HCEC 1CT (cell line): ENCODE measurements at places on chromosomes 2 and 18.

DNA sequence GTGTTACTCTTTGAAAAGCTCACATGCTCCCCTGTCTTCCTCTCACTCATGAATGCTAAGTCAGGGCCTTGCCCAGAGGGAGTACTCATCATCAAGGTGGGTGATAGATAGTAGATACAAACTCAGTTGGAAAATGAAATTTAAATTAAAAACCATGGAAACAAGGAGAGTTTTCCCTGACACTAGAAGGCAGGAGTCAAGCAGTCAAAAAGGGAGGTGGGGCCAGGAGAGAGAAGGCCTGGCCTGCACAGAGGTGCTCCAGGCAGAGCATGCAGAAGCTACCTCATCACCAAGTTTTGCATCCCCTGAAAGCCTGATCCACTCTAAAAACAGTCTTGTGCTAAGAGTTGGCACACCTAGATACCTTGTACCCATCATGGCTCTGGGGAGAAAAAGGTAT, 143.7 kb downstream of the MYO5B start:
- peak; percentile 9 for DNase-seq

DNA sequence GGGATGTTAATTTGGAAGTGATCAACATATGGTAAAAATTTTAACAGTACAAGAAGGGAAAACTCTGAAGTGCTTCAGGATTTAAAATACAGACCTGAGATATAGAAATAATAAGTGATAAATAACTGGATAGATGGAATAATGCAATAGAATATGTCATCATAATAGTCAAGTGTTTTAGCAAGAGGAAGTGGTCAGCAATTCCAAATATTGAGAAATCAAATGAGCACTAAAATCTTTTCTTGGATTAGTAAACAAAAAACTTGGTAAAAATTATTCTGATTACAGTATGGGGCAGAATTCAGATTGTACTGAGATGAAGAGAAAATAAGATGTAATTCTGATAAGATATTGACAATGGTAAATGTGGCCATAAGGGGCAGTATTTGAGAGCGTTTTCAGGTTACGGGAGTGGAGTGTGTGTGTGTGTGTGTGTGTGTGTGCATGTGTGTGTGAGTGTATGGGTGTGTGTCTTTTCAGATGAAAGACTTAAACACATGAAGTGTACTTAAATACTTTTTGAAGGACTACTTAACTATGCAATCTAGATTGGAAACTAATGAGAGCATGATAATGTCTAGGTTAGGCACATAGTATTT, 217.9 kb upstream of the ITGA4 start:
- DNase-seq, result no peak

- no peak for DNase-seq
Measured at GRCh38 chr2:15912203-15912602, 28.1 kb upstream of the MYCN start.

DNA sequence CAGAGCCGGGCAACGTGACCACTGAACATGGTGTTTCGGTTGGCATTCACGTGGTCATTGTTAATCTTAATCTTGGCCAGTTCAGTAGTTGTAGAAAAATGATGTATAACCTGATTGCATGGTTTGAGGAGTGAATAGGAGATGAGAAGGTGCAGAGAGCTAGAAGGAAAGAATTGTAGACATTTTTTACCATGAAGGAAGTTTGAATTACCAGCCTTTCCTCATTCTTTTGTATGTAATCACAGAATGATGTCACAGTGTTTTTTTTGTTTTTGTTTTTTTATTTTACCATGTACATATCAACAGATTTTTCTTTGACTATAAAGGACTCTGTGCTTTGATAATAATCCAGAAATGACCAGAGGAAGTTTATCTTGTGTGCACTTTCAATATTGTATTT, 126.3 kb downstream of the LTBP1 start:
- DNase-seq, result peak; percentile 27

DNA sequence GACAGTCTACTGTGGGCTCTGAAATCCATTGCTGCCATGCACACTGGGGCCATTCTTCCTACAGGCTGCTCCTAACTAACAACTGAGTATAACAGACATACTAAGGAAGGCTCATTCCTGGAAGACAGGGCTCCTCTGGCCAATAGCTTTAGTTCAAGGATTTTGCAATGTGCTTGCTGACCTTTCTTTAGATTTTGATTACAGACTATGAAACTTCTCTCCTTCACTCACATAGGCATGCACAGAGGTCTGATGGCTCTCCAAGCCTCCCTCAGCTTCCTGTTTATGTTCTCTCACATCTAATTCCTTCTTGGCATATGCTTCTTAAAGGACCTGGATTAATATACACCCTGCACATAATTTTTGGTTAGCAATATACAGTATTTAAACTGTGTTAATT, 34.4 kb upstream of the ROCK1 start:
- peak; percentile 12 for DNase-seq

GRCh38 chr2:1588978-1589621, 155.2 kb downstream of the PXDN start:
- peak; percentile 45 for DNase-seq

DNA sequence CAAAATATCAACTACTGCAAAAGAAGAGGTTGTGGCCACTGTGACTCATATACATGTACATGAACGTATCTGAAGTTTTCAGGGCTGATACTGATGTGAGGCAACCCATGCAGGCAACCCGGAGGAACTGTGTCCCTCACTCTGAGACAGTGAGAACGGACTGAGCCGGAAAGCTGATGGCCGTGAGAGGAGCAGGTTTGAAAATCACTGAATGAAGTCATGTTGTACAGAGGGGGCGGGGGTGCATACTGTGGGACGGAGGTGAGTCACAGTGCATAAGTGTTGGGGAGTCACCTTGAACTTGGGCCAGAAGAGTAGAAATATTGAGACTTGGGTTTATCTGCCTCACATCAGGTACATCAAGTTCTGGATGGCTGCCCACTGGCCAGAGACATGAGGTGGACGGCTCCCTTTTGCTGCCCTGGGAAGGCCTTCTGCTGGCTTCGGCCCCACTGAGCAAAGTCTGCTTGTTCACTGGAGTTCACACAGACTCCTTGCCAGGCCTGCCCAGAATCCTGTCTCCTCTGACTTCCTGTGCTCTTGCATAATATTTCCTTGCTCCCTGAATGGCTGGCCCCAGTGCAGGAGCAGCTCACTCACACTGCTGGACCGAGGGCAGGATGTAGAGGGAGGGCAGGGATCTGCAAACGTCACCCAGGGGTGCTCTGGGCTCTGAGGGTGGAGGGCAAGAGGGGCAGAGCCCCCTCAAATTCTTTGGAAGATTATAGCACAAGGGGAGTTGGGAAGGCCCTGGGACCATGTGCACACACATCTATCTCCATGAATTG, 18.1 kb downstream of the EPAS1 start:
- peak; percentile 98 for DNase-seq

DNA sequence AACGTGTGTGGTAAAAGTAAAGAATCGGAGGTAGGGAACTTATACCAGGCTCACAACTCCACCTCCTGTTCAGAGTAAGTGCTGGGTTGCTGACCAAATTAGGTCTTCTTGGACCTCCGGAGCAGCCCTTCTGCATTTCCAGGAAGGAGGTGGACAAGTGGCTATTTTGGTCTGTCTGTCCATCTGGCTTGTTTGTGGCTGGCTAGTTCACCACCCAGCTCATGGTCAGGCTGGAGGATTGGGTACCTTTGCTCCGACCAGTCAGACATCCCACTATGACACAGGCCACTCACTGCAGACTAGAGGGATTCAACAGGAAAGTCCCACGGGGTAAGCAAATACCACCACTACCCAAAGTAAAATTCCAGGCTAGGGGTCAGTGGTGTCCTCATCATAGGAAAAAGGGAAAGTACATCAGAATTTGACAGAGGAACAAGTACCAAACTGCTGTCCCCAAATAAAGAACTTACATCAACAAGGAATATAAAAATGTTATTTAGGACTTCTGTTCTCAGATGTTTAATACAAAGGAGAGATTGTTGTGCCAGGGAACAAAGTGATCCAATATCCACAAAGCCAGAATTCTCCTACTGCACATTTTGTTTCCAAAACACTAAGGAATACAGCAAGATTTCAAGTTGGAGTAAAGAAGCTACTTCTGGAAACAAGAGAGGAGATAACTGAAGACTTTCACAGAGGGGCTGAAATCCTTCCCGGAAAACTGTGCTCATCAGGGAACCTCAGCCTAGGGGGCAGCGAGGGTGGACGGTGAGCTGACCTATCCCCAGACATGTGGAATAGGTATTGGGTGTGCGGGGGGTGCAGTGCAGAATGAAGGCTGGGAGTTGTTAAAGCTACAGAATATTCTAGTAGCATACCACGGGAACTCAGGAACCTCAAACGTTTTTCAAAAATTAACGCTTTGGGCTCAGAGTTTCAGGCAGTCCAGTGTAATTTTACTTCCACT, 56.9 kb downstream of the BCL2 start:
- DNase-seq, result peak; percentile 6

GRCh38 chr18:11857177-11857887, 6.1 kb downstream of the CHMP1B start:
- peak; percentile 100 for DNase-seq

DNA sequence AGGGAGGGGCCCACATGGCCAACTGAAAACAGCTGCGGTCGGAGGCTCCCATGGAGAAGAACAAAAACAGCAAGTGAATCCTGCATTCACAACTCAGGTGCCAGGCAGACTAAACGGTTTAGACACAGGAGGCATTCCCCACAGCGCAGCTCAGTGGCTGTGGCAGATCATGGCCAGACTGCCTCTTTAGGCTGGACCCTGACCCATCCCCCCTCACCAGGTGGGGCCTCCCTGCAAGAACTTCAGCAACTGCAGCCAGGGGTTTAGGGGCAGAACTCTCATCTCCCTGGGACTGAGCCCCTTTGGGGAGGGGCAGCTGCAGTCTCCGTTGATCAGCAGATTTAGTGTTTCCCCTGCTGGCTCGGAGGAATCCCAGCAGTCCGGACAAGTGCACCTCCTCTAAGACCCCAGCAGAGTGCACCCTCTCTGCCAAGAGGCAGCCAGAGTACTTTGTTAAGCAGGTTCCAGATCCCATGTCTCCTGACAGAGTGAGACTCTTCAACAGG, 346.7 kb downstream of the SS18 start:
- no peak for DNase-seq

- DNase-seq, result no peak
Measured at GRCh38 chr18:27244259-27244658, 59.2 kb upstream of the CHST9 start.

DNA sequence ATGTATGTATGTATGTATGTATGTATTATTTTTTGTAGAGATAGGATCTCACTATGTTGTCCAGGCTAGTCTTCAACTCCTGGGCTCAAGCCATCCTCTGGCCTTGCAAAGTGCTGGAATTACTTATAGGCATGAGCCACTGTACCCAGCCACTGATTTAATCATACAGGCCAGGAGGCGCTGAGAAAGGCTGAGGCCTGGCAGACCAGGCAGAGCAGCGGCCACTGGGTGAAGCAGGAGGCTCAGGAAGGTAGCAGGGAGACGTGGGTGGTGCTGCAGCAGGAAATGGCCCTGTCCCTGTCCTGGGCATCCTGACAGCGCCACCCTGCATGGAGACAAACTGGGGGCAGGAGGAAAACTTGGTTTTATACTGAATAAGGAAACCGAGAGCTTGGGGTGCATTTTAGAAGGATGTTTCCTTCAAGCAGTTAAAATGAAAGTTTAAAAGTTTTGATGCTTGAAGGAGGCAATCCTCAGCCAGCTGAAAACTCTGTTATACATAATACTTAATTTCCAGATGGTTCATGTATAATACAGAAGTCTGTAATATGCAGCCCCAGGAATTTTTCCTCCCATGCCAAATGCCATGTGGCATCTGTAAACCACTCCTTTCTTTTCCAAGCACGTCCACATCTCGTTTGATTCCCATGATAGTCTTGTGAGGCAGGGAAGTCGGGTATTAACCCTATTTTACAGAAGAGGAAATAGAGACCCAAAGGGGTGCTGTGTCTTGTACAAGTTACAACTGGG, 182.4 kb downstream of the CELF4 start:
- no peak for DNase-seq

- DNase-seq, result no peak
Measured at GRCh38 chr2:219058541-219059374, 2.0 kb downstream of the IHH start.

GRCh38 chr2:54629914-54630857, 93.3 kb upstream of the EML6 start:
- no peak for DNase-seq

- no peak for DNase-seq
Measured at GRCh38 chr2:239869272-239870155, 155.6 kb downstream of the NDUFA10 start.

DNA sequence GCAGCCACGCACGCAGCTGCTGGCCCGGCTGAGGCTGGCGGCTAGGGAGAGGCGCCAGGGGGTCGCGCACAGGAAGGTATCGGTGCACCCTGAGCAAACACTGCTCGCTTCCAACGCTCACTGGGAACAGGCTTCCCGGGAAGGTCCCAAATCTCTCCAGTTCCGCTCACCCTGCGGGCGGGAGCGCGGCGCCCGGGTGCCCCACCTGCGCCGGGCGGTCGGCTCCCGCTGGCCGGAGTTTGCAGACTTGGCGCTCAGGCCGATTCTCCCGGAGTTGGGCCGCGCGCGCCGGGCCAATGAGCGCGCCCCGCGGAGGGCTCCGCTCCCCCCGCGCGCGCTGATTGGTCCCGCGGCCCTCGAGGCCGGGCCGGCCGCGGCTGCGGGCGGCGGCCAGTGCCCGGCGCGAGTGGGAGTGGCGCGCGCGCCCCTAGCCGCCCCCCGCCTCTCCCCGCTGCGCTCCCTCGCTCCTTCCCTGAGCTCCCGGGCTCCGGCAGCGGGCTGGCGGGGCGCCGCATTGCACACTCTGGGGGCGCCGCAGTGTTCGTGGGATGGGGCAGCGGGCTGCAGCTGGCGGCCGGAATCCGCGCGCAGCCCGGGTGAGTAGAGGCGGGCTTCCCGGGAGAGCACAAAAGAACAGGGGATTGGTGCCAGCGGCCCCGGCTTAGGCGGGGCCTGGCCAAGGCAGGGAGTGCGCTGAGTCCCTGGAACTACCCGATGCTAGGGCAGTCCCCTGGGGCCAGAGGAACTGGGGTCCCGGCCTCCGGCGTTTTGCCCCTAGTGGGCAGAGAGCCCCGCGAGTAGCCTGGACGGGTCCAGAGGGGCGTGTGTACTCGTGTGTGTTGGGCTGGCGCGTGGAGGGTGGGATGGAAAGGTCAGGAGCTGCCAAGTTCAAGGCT, at the start of gene LYPD6:
TSS of gene LYPD6 (plus strand) at position 461 of the 896 bp plus-strand sequence. CDS start 107,122 bp downstream, outside the sequence.
- peak; percentile 84 for DNase-seq

GRCh38 chr2:2662847-2663356, 331.8 kb upstream of the MYT1L start:
- DNase-seq, result no peak

DNA sequence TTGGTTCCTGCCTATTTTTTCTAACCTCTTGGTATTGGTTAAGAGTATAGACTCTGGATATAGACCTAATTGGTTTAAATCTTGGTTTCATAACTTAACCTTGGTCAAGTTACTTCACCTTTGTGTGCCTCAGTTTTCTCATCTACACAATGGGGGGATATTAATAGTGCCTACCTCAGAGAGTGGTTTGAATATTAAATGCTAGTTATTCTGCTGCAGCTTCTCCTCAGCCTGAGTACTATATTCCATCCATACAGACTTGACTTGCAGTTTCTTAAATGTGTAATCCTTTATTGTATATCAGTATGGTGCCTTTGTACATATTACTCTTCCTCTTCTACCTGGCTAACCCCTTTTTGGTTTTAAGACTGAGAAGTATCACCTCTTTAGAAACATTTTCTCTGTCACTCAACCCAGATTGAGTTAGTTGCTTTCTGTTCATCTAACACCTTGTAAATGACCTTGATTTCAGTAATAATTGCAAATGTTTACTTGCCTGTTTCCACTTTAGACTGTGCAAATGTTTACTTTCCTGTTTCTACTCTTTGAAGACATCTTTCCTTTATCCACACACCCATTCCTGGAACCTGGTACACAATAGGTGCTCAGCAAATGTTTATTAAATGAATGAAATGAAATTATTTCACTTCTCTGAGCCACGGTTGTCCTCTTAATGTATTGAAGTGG, 6.6 kb downstream of the ACVR2A start:
- DNase-seq, result no peak

- DNase-seq, result no peak
Measured at GRCh38 chr2:233551491-233551890, 15.1 kb downstream of the USP40 start.
